Testis (tissue), 5 donors: ENCODE measurements at places on chromosomes 11 and 22. TPM values are rescaled to one million over a fixed set of nuclear protein-coding genes. Genes with fewer than 3 reads are reported as not detected.

Gene RBFOX2
- polyA plus RNA-seq, result 53.4 TPM

Gene NCAPD3
- polyA plus RNA-seq, result 30.8 TPM

Gene GLB1L2
- 18.5 TPM for polyA plus RNA-seq

DNA sequence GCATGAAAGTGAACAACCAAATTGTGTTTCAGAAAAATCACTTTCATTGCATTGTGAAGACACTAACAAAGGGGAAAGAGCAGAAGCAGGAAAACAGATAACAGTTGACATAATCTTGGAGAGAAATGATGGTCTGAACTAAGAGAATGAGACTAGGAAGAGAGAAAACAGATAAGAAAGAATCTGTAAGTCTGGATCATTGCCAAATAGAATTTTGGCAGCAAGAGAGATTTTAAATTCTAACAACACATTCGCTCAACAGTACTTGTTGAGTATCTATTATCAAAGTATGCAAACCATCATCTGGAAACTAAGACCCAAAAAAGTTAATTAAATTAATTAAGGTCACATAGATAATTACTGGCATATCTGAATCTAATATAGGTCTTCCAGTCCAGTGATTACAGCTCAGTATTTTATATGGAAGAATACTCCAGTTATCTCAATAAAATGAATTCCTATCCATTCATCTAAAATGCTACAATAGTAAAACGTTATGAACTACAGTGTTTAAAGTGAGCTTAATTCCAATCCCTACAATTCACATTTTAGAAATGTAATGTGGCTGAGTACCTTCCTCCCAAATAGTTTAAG lies 166.7 kb upstream of the FAT3 start:
- no peak for DNase-seq

- DNase-seq, result peak; percentile 53
These were observed 9.4 kb downstream of the LDLRAD3 start for GRCh38 chr11:35953081-35953760.

DNA sequence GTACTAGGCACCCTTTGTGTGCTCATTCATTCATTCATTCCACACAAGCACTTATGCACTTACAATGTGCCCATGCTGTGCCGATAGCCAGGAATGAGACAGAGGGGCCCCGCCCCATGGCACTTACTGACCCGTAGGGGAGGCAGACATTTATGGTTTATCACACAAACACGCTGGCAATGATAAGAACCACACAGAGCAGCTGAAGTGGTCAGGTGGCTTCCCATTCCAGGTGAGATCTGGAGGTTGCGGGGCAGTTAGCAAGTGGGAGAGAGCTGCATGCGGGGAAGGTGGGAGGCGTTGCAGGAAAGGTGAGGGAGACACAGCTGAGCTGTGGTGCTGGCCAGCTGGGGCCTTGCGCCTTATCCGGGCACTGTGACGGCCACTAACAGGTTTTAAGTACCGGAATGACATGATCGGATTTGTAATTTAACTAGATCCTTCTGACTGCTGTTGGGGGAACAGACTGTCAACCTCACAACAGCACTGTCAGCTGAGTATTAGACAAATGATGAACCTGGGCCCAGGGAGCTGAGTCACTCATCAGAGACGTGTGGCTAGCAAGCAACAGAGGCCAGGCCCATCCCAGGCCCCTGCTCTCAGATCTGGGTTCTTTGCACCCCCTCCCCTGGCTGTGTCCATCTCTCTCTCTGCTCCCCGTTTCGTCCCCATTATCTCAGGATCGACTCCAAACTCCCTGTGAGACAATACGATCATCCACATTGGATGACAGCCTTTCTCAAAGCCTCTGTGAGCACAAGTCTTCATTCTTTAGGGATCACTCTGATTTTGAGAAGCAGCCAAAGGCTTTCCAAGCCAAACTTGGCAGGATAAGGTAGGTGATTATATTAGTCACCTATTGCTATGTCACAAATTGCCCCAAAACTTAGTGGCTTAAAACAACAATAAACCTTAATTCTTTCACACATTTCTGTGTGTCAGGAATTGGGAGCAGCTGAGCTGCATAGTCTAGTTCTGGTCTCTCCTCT lies 28.4 kb downstream of the RASD2 start:
- no peak for DNase-seq

GRCh38 chr22:24406322-24407277 lies 20.8 kb upstream of the ADORA2A start:
- no peak for DNase-seq

DNA sequence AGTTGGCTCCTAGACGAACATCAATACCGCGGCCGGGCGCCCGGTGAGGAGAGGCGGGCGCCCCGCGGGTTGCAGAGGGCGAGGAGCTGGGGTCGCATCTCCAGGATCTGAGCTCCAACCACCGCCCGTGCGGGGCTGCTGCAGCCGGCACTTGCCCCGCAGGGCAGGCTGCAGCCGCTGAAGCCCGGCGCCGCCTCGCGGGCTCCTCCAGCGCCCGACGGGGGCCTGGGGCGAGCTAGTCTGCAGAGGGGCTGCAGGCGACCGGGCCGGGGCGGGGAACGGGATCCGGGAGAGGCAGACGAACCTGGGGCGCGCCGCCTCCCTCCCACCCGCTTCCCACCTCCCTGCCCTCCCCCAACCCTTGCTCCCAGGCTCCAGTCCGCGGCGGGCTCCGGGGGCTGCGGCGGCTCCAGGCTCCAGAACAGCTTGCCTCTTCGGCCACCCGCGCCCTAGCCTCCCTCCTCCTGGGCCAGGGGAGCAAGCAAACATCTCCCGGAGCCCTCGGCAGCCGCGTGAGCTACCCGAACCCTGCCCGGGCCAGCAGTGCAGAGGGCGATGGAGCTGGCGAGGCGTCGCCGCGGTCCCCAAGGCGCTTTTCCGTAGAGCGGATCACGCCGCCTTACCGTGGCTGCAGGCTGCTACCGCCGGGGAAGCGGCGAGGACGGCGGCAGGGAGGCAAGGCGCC lies 802 bp downstream of the TENM4 start:
- DNase-seq, result peak; percentile 42

- DNase-seq, result peak; percentile 55
These were observed 4.8 kb downstream of the TRIM3 start for GRCh38 chr11:6468712-6469495.

GRCh38 chr22:11626422-11626773 lies 3901.6 kb upstream of the OR11H1 start:
- no peak for DNase-seq

DNA sequence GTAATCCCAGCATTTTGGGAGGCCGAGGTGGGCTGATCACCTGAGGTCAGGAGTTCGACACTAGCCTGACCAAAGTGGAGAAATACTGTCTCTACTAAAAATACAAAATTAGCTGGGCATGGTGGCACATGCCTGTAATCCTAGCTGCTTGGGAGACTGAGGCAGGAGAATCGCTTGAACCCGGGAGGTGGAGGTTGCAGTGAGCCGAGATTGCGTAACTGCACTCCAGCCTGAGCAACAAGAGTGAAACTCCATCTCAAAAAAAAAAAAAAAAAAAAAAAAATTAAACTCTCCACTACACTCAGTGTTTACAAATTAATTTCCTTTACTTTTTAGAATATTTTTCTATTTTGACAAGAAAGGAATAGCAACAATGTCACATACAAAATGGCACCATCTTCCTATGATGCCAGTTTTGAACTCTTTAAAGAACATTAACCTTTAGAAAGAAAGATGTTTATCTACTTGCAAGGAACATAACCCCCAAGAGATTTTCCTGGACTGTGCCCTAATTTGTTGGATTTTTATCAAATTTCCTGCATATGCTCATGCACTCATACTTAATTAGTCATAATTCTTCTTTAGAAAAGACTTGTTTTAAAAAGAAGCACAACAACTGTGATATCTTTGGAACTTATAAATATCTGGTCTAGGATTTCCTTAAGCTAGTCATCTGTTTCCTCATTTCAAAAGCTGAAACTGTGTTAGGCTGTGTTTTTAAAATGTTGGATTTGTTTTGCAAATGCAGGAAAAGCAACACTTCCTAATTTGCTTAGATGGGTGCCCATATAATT lies 22.6 kb upstream of the HIPK3 start:
- no peak for DNase-seq
